Esophagus mucosa (tissue), 1 donor: ENCODE measurements at places on chromosomes 16 and 17. TPM values are rescaled to one million over a fixed set of nuclear protein-coding genes. Genes with fewer than 3 reads are reported as not detected.

GRCh38 chr16:57775661-57776469, 26.4 kb downstream of the KIFC3 start:
- ATAC-seq = no peak

DNA sequence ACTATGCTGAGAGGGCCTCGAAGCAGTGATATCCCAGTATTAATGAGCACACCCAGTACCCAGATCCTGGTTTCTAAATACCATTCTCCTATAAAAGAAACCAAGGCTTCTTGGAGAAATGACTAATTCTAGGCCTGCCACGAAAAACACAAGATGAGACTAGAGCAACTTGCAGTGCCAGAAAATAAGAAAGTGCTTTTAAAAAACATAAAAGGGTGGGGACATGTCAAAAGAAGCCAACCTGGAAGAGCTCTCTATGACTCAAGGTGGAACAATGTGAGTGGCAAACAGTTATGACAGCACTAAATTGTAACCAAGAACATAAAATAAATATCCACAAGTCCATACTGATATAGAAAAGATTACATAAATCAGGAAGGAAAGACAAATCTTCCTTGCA, 153.2 kb upstream of the KCNJ18 start:
- ATAC-seq = peak; percentile 84

- ATAC-seq = no peak
Measured at GRCh38 chr16:88702371-88703210, 3.6 kb downstream of the RNF166 start.

DNA sequence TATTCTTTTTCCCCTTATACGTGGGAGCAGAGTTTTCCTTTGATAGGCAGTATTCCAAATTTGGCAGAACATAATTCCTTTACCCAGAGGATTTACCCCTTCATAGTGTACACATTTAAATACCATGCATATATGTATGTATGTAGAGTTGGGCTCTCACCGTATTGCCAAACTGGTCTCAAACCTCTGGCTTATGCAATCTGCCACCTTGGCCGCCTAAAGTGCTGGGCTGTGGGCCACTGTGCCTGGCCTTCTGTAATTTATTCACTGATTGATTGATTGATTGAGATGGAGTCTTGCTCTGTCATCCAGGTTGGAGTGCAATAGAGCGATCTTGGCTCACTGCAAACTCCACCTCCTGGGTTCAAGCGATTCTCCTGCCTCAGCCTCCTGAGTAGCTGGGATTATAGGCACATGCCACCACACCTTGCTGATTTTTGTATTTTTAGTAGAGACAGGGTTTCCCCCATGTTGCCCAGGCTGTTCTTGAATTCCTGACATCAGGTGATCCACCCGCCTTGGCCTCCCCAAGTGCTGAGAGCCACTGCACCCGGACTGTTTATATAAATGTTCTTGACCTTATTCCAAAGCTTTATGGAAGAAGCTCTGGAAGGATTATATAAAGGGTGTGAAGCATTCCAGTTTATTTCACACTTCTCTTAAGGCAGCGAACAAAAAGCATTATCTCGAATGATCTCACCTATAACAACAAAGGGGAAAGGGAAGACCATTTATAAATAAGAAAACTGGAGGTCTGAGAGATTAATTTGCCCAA, 14.9 kb downstream of the GLG1 start:
- no peak for ATAC-seq

KRT12 gene
- not detected for total RNA-seq

GRCh38 chr16:86080131-86080875, 181.3 kb downstream of the IRF8 start:
- no peak for ATAC-seq

DNA sequence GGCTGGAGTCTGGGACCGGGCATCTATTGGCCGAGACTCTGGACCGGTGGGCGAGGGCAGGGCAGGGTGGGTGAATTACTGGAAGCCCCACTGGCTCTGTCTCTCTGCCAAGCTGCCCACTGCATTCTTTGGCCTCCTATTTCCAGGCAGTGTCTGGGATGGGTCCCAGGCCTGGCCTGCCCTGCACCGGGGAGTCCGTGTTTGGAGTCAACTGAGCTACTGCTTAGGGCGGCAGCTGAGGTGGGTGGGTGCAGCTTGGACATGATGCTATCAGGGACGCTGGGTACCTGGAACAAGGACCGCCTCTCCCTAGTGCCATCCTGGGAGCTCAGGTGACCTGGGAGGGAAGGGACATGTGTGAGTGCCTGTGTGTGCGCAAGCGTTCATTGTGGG, 58.1 kb downstream of the SOCS3 start:
- ATAC-seq = no peak

GRCh38 chr17:50911890-50912289, 45.7 kb upstream of the TOB1 start:
- ATAC-seq = no peak

GRCh38 chr17:83068641-83069570, 10.5 kb upstream of the METRNL start:
- ATAC-seq = no peak

- ATAC-seq = no peak
Measured at GRCh38 chr16:29813644-29814562, 1.9 kb downstream of the PRRT2 start.

DNA sequence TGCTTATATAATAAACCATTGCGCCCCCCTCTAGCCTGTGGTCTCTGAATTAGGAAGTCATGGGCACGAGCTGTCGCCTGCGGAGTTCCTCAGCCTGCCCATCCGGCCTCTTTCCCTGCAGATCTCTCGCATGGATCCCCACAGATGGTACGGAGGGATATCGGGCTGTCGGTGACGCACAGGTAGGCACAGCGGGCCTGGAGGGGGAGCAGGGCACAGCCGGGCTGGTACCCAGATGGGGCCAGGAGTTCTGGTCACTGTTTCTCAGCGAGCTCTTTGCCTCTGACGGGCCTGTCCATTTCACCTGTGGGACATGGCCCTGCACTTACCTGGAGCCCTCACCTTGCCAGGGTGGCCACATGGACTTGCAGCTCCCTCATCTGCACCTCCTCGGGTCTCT, 42.6 kb upstream of the LGALS9 start:
- no peak for ATAC-seq
